ENCODE measurements at places on chromosomes 1 and 21. TPM values are rescaled to one million over a fixed set of nuclear protein-coding genes. Genes with fewer than 3 reads are reported as not detected.

The TGFB2 gene
- total RNA-seq, result not detected

The HTR6 gene
- total RNA-seq, result 0.10 TPM

The FLVCR1 gene
- total RNA-seq, result 16.7 TPM

The SPSB1 gene
- 6.6 TPM for total RNA-seq

The MATN1 gene
- total RNA-seq, result not detected

The SYTL1 gene
- total RNA-seq, result 83.5 TPM

The WNT9A gene
- total RNA-seq, result 0.32 TPM

The TRIM58 gene
- total RNA-seq, result 0.79 TPM

The ZNF683 gene
- total RNA-seq, result not detected

The SELENBP1 gene
- total RNA-seq, result not detected

The NR1I3 gene
- not detected for total RNA-seq

The ORC1 gene
- 30.3 TPM for total RNA-seq

The LDLRAD1 gene
- total RNA-seq, result not detected

The RAP1GAP gene
- 0.17 TPM for total RNA-seq

The CELA2B gene
- total RNA-seq, result not detected

The UBE2U gene
- total RNA-seq, result not detected

The RHCE gene
- total RNA-seq, result not detected

The SLC45A1 gene
- 0.32 TPM for total RNA-seq

The BRINP2 gene
- not detected for total RNA-seq

The B4GALT3 gene
- total RNA-seq, result 48.6 TPM

The OR2T1 gene
- total RNA-seq, result not detected

The AGO1 gene
- total RNA-seq, result 22.4 TPM

The DUSP10 gene
- total RNA-seq, result 11.3 TPM

The SETDB1 gene
- 51.1 TPM for total RNA-seq

The DNAJC28 gene
- total RNA-seq, result 0.40 TPM

The SLC30A10 gene
- total RNA-seq, result not detected

The NPHS2 gene
- total RNA-seq, result not detected

The MMP23B gene
- 2.3 TPM for total RNA-seq

The CD48 gene
- 309 TPM for total RNA-seq

The KRTAP20-1 gene
- not detected for total RNA-seq

The S100A7A gene
- total RNA-seq, result not detected

The NUF2 gene
- 54.2 TPM for total RNA-seq

The CASQ1 gene
- total RNA-seq, result not detected

The GSTM1 gene
- 68.4 TPM for total RNA-seq

The CFAP141 gene
- not detected for total RNA-seq

The PADI2 gene
- 0.23 TPM for total RNA-seq

The GBP5 gene
- total RNA-seq, result 405 TPM

The MYOC gene
- total RNA-seq, result not detected

The PLA2G2F gene
- total RNA-seq, result not detected

The KCNK2 gene
- total RNA-seq, result not detected

The SEMA4A gene
- total RNA-seq, result 37.8 TPM

The CD34 gene
- total RNA-seq, result not detected

The SEMA6C gene
- total RNA-seq, result 3.8 TPM

The NKAIN1 gene
- 0.27 TPM for total RNA-seq

Data from activated CD4-positive, alpha-beta T cell treated with anti-CD3 and anti-CD28 coated beads, Interleukin-2, amount 10 ng/mL, durations not matched to agents 7 days and 5 days (primary cell).